ENCODE measurements at places on chromosomes 11 and 22.

GRCh38 chr11:91978747-91979146 is 245.9 kb upstream of the FAT3 start:
- DNase-seq, result no peak

DNA sequence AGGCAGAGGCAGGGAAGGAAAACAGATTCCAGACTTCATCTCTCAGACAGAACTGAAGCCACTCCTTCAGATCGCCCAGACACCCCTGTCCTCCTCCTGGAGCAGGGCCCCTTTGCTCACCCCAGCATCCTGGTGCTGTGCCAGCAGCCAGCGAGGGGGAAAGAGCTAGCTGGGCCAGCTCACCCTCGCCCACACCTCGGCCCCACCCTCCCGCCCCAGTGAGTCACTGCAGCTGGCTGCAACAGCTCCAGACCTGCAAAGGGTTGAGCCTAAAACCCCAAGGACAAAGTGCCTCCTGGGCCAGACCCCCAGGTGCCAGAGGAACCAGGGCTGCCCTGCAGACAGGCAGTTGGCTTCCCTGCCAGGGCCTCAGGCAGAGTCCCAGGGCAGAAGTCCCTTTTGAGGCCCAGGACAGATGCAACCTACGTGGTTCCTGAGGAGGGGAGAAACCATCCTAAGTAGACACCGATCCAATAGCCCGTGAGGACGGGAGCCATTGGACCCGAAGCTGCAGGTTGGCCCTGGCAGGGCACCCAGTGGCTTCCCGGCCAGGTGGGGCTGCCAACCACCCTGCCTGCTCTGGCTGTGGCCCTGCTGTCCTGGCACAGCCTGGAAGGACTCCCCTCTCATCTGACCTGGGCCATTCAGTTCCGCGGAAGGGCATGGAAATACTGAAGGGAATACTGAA is 7.2 kb downstream of the AHNAK start:
- no peak for DNase-seq

- no peak for DNase-seq
Observed at GRCh38 chr11:18384157-18384641, 10.2 kb upstream of the LDHA start.

- no peak for DNase-seq
Observed at GRCh38 chr11:20112291-20113148, 47.8 kb downstream of the DBX1 start.

DNA sequence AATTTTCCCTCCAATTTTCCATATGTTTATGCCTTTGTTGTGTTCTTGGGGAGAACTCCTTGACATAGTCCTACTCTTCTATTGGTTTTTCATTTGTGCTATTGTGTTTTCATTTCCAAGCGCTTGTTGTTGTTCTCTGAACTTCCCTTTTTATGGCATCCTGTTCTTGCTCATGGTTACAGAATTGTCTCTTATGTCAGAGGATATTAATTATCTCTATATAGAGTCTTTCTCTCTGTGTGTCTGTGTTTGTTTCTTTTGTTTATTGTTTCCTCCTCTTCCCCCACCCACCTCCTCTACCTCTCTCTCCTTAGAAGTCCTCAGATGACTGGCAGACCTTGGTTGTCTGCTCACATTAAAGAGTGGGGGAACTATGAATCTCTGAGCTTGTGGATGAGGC is 69.9 kb downstream of the HORMAD2 start:
- DNase-seq, result no peak

DNA sequence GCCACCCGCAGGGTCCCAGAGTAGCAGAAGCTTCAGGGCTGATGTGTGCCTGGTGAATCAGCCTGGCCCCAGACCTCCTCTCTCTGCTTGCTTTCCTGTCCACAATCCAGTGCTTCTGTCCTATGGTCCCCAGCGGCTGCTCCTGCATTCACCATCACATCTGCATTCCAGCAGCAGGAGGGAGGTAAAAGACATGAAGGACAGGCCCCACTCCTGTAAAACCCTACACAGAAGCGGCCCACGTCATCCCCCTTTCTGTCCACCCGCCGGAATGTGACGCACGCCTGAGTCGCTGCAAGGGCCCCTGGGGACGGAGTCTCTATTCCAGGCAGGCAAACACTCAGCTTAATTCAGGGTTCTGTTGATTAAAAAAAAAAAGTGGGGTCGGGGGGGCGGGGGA is 58.3 kb downstream of the CDKN1C start:
- no peak for DNase-seq

DNA sequence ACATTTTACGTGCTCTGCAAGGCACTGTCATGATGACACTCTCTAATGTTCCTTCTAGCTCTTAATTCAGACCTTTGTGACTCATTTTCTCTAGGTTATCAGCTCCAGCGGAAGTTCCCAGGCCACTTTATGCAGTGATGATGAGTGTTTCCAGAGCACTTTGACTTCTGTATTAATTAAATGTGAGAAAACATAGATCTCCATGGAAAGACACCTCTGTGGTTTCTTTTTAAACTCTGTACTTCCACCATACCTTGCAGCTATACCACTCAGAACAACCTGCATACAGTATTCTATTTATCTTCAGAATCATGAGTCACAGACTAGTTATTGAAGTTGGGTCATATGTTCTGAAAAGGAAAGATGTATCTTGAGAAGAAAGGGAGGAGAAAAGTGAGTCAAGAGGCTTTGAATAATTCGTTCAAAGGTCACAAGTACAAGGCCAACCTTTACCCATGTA is 175.6 kb upstream of the TENM4 start:
- no peak for DNase-seq

DNA sequence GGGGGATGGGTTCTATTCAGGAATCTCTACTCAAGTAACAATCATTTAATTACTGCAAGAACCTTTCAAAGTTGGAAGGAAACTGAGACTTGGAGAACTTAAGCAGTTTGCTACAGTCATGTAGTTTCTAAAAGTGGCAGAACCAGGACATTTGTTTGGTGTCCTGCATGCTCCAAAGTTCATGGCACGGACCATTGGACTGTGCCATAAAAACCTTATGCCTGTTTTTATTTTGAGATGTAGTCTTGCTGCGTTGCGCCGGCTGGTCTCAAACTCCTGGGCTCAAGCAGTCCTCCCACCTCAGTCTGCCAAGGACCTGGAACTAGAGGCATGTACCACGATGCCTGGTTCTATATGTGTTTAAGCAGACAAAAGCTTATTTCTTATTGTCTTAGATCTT is 18.6 kb upstream of the AIFM3 start:
- DNase-seq, result no peak

DNA sequence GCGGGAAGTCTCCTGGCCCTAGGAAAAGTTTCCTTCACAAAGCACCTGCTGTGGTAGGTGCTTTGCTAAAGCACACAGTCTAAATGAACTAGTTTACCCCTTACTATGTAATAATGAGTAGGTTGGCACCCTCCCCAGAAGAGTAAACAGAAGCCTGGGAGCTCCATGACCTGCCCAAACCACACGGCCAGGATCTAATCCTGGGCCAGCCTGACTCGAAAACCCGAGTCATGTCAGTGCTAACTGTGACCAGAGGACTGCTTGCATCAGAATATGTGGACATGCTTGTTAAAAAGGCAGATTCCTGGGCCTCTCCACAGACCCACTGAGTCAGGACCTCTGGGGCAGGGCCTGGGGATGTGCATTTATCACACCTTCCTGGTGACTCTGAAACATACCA is 67.7 kb downstream of the PANX1 start:
- no peak for DNase-seq

GRCh38 chr11:101987370-101987769 is 59.9 kb upstream of the CFAP300 start:
- DNase-seq, result no peak

DNA sequence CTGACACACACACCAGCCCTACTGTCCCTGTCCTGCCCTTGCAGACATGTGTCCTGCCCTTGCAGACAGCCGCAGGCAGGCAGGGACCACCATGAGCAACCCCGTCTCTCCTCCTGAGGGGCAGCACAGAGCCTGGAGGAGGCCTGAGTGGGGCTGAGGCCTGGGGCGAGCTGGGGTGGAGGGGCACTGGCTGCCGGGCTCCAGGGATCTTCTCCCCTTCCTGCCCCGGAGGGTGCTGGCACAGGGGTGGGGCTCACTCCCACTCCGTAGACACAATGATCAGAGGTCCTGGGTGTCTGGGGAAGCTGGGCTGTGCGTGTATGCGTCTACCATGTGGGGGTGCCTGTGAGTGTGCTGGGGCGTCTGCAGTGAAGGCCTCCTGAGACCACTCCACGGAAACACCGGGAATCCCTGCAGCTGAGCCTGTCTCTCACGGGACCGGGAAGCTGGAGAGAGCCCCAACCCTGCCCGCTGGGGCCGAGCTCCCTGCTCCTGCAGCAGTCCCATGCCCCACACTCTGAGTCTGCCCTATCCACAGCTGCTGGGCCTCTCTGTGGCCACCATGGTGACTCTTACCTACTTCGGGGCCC is 588 bp downstream of the TSPAN32 start:
- DNase-seq, result no peak

DNA sequence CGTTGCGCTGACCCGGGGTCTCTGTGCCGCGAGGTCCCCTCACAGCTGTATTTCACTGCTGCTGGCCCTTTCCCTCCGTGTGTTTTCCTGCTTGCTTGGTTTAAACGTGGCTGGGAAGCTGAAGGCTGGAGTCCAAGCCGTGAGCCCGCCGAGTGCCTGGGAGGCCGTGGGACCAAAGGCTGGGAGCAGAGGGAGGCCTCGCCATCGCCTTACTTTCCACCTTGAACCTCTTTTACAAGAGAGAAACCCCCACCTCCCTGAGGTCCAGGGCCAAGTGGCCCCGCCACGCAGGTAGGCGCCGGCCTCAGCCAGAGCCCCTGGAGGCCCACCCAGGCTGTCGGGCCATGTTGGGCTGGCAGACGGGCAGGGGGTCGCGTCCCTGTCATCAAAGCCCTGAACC is 411.6 kb downstream of the TBC1D22A start:
- DNase-seq, result no peak

DNA sequence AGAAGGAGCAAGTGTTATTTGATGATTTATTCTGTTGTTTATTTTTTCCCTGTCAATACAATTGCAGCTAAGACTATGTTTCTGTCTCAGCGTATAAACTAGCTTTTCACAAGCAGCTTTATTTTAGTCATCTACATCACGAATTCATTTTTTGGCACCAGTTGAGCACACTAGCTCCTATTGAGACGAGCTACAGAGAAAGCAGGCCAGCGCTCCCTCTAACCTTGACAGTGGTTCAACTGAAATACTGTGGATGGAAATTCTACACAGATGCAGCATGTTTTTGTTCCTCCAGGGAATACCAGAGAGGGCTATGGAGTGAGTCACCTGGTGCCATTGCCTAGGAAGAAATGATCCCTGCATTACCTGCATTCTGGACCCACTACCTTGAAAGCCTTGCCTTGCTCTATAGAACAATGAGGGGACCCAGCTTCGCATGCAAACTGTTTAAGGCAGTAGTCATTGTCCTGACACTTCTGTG is 108.2 kb upstream of the ARHGAP42 start:
- no peak for DNase-seq

GRCh38 chr11:113404859-113405430 is 17.4 kb downstream of the ANKK1 start:
- no peak for DNase-seq

GRCh38 chr11:57842873-57843272 is 81.3 kb downstream of the CTNND1 start:
- no peak for DNase-seq

DNA sequence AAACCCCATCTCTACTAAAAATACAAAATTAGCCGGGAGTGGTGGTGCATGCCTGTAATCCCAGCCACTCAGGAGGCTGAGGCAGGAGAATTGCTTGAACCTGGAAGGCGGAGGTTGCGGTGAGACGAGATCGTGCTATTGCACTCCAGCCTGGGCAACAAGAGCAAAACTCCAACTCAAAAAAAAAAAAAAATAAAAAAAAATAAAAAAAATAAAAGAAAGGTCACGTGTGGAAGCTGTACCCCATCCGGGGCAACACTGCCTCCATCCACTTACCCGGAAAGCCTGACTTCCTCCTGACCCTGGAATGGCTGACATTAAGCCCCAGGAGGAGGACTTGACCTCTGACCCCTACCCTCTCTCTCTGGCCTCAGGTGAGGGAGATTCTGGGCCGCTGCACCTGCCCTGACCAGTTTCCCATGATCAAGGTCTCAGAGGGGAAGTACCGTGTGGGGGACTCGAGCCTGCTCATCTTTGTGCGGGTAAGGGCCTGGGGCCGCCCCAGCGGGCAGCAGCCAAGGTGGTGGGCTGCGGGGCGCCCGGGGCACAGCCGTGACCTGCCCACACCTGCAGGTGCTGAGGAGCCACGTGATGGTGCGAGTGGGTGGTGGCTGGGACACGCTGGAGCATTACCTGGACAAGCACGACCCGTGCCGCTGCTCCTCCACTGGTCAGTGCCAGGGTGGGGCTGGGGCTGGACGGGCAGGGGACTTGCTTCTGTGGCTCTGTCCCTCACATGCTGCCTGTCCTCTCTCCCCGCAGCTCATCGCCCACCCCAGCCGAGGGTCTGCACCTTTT is 3.8 kb downstream of the GAS2L1 start:
- DNase-seq, result no peak

DNA sequence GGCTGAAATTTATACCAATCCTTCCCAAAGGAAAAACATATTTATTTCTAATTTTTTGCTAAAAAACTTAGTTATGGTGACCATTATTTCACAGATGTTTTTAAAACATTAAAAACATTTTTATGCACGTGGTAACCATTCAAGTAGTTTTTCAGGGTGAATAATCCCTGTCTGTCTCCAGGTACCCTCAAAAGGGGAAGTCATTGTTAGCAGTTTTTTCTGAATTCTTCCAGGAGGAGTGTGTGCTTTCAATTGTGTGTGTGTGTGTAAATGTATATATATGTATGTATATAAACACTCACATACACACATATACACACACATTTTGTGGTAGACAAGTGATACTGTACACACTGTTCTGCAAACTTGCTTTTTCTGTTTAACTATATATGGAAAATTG is 43.9 kb downstream of the MIAT start:
- DNase-seq, result no peak

DNA sequence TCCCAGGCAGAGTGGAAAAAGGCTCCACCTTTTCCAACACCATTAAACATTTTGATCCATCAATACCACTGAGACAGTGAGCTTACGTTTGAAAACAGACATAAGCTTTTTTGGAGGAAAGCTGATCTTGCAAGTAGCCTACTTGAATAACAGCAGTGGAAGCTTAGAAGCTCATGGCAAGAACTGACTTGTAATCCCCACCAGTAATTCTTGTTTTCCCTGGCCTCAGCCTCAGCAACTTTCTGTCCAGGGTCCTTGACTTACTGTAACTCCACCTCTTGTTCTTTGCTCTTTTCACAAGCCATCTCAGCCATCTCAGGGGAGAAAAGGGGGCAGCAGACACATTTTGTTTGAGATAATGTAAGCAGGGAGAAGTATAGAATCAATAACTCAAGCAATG is 12.3 kb upstream of the MPZL2 start:
- no peak for DNase-seq

GRCh38 chr22:46240907-46241306 is 9.2 kb downstream of the CDPF1 start:
- DNase-seq, result no peak

DNA sequence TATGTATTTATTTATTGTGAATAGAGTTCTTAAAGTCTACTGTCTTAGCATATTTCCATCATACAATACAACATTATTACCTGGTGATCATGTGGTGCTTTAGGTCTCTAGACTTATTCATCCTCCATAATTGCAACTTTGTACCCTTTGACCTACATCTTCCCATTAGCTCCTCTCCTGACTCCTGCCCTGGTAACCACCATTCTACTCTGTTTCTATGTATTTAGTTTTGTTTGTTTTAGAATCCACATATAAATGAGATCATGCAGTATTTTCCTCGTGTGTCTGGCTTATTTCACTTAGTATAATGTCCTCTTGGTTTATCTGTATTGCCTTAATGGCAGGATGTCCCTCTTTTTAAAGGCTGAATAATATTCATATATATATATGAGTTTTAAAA is 22.7 kb downstream of the NCAM1 start:
- no peak for DNase-seq

GRCh38 chr11:130181295-130182272 is 22.0 kb downstream of the ST14 start:
- peak; percentile 45 for DNase-seq

GRCh38 chr11:2843551-2843950 is 42.0 kb downstream of the CDKN1C start:
- no peak for DNase-seq

Measured in GM12865 (cell line).